CMK (cell line): ENCODE measurements at places on chromosomes 1 and 21.

- no peak for DNase-seq
Observed at GRCh38 chr1:110190282-110190929, 19.7 kb upstream of the KCNC4 start.

DNA sequence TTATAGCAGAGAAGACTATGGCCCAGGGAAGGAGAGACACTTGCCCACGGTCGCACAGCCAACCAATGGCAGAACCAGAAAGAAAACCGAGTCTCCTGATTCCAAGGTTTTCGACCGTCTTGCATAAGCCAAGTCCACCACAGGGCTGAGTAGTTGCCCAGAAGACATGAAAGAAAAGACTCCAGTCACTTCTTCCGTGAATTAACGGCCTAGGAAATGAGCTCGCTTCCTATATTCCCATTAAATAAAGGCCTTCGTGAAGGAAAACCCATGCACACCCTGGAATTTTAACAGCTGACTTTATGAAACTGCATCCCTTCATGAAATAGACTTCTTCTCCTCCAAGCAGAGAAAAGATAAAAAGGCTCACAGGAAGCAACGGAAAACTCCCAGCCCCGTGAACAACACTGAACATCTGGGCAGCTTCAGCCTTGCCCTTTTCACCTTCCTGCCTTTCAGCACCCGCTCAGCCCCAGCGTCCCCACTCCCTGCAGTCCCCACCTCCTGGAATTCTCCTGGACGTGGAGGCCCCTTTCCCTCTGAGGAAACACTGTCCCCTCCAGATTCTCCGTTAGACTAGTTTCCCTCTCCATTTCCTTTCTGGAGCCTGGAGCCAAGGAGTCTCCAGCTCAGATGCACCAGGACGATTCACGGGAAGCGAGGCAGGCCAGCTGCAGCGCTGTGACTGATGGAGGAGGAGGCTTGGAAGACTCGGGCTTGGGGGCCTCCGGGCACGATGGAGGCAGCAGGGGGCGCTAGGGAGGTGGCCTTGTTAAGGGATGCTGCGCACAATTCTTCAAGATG, 2.7 kb upstream of the MYOC start:
- peak; percentile 69 for DNase-seq

- DNase-seq = no peak
Observed at GRCh38 chr1:47771751-47772150, 225.4 kb downstream of the TRABD2B start.

DNA sequence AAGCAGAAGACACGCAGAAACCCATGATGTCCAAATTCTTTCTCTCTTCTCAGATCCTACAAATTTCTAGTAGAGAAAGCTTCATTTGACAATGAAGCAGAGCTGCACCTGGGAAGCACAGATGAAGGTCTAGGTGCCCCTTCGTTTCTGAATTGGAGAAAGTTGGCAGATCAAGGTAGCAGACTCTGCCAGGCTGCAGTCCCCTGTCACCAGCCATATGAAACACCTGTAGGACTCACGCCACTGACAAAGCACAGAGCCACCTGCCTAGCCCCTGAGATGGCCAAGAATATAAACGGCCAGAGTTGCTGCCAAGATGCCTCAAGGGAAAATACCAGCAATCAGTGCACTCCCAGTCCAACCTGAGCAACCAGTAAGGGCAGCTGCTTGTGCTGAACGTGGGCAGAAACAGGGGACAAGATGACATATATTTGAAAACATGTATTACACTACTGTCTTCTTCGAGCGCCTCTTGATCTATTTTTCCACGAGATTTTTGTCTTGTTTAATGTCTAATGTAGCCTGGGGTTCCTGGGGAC, 20.6 kb upstream of the PLEKHA6 start:
- DNase-seq = no peak

GRCh38 chr1:51288578-51288977, 41.8 kb downstream of the TTC39A start:
- DNase-seq = no peak

GRCh38 chr1:117143172-117143571, 21.6 kb upstream of the TRIM45 start:
- no peak for DNase-seq

- no peak for DNase-seq
Observed at GRCh38 chr1:3270403-3271245, 183.8 kb upstream of the ARHGEF16 start.

DNA sequence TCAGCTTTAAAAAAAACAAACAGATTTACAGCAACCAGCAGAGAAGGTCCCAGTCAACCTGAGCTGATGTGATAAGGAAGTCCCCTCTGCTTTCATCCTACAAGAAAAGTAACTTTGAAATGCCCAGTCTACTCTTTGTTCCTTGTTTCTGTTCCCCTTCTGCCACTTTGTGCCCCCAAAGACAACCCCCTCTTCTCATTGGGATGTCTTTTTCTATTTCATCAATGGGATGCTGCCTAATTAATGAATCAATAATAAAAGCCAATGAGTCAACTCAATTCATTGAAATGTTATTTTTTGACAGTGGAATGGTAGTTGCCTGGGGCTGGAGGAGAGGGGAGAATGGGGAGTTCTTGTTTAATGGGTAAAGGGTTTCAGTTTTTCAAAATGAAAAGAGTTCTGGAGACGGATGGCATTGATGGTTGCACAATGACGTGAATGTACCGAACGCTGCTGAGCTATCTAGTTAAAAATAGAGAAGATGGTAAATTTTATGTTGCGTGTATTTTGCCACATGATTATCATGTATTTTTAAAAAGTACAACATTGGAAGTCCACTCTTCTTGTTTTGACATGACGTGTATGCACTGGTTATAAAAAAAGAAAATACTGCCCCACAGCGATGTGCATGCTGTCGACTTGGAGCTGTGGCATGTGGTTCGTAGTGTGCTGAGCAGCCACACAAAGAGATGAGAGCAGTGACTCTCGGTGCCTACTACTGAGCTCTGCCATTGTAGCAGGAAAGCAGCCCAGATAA, 22.4 kb upstream of the PADI2 start:
- DNase-seq = no peak

- DNase-seq = no peak
Observed at GRCh38 chr1:169486281-169487051, 722 bp upstream of the SLC19A2 start.

GRCh38 chr1:117794073-117794472, 135.3 kb downstream of the GDAP2 start:
- no peak for DNase-seq

GRCh38 chr21:37008724-37009123, 2.2 kb downstream of the RIPPLY3 start:
- DNase-seq = no peak

DNA sequence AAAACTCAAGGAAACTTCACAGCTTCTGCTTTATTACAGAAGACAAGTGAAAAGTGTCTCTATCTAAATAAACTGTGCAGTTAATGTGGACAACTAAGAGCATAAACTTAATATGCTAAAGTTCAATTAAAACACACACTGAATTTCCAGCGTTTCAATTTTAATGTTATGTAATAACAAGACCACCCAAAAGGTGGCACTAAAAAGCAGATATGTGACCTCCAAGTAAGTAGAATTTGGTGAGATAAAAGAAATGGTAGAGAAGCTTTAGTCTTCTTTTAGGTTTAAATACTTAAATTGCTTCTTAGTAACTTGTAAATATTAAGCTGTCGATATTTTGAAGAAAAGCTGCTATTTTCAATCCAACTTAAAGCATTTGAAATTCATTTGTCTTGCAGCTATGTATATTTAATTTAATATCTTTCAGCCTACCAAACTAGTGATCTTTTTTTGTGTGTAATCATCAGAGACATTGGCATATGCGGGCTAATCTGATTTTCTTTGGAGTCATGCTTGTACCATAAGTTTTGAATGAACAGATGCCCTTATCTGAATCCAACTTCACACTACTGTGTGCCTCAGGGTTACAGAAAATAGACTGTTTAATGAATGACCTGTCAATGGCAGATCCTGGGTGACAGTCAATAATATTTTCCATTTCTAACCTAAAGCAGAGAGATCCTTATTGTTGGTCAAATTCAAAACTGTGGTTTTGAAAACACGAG, 36.5 kb upstream of the ADAMTS1 start:
- DNase-seq = no peak

DNA sequence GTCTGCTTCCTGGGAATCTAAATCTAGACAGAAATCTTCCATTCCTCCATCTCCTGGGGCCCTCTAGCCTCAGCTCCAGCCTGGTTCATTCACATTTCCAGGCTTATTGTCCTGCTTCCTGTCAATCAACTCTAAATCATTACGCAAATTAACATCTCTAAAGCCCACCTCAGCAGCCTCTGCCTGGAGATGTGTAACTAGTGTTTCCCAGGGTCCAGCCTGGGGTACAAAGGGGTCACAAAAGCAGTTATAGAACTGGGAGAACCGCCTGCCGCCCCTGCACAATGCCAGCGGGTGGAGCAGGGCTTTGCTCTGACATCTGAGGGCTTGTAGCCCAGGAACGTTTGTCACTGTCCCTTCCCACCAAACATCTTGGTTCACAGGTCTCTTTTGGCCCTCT, 373.5 kb downstream of the RRAGC start:
- no peak for DNase-seq

DNA sequence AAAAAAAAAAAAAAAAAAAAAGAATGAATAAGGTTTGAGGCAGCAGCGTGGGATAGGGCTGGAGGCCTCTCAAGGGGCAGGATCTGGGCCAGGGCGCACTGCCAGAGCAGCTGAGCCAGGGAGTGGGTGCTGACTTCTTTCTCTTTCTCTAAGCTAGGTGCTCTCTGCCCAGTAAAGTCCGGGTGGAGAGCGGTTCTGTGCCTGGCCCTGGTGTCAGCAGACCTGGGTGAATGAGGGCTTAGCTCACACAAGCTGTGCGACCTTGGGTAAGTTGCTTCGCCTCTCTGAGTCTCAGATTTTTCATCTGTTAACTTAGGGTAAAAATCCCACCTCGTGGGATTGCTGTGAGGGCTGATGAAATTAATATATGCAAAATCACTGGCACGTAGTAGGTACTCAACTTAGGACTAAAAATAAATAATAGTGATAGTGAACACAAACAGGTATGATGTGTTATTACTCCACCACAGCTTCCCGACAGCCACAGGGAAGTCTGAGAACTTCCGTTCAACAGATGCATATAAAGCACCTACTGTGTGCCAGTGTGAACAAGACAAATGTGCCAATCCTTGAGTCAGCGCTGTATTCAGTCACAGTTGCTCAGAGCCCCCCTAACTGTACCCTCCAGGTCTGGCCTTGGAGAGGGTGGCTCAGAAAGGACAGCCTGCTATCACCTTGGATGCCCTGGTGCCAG, 2.0 kb upstream of the FAM131C start:
- DNase-seq = no peak

DNA sequence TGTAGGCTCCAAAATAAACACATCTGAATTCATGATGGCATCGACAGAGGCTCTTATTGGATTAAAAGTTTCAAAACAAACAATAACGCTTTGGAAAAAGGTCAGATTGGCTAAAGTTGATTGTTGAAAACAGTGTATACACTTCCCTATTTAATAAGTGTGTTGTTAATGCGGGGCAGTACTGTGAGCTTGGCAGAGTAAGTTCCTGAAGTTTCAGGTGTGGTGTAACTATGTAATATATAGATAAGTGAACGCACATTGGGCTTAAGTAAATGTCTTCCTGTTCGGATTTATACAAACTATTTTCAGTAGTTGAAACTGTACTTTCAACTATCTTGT, 810 bp downstream of the ZBTB37 start:
- DNase-seq = no peak

DNA sequence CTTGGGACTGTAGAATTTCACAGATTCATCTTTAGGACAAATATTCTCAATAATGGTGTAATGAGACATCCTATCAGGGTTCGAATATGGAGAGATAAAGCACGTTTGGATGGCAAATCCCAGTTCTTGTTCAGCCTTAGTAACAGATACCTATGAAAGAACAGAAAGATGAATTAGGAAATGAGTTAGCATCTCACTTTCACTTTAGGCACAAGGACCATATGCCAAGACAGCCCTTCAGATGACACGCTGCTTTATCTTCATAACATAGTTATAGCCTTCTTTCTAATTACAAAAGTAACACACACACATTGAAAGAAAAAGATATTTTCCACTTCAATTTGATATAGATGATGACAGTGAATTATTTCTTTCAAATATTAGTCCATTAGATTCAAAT, 173.6 kb downstream of the TGFBR3 start:
- no peak for DNase-seq

DNA sequence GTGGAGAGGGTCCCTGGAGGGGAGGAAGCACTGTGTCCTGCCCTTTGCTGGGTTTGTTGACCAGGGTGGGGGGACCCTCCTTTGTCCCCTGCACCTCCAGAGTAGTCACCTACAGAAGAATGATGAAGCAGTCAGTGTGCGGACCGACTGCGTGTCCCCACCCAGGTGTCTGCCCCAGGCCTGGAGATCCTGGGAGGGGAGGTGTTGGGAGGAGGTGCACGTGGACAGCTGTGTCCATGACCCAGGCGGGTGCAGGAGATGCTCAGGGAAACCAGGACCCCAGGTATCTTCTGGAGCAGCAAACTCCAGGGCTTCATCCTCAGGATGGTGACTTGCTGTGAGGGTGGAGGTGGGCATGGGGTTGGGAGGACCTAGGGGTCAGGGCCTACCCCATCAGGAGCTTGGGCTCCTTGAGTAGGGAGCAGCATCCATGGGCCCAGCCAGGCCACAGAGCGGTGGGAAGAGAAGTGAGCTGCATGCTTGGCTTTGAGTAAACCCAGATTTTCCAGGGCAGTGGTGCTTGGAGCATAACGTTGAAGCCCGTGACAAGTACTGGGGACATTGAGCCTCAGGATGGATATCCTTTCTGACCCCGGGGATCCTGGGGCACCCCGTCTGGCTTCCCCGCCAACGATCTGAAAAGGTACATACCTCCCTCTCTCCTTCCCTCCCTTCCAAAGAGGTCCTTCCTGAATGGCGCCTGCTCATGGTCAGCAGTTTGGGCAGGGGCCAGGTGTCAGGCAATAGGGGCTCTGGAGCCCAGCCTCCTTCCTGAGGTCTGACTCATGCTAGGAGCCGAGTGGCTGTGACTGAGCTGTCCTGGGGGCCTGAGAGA, 13.7 kb downstream of the ACTRT2 start:
- no peak for DNase-seq

DNA sequence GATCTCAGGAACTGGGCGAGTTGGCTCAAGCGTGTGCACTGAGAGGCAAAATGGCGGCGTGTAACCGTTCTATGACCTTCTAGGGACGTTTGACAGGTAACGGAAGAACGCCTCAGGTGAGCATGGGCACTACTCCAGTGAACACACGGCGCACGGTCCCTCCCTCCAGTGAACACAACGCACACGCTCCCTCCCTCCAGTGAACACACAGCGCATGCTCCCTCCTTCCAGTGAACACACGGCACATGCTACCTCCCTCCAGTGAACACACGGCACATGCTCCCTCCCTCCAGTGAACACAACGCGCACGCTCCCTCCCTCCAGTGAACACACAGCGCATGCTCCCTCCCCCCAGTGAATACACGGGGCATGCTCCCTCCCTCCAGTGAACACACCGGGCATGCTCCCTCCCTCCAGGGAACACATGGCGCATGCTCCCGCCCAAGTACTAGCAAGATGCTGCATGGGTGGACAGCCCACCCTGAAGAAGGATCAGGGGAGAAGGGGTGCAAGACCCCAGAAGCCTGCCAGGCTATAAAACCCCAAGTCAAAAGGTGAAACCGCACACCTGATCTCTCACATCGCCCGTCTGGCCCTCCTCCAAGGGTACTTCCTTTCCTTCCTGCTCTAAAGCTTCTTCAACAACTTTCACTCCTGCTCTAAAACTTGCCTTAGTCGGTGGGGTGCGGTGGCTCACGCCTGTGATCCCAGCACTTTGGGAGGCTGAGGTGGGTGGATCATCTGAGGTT, 3.5 kb downstream of the C1orf159 start:
- DNase-seq = no peak
